IMR-90 (cell line): ENCODE measurements at places on chromosomes 2 and 18. TPM values are rescaled to one million over a fixed set of nuclear protein-coding genes. Genes with fewer than 3 reads are reported as not detected.

Gene FARSB
- total RNA-seq, result 21.1 and 27.2 TPM in 2 replicates

Gene DNAJC5G
- total RNA-seq, result not detected in 2 replicates

Gene MAB21L4
- total RNA-seq, result not detected in 2 replicates

Gene C2orf69
- 4.7 and 11.1 TPM in 2 replicates for total RNA-seq

Gene SNORC
- under 0.01 and 0.28 TPM in 2 replicates for total RNA-seq

Gene TMEM200C
- total RNA-seq, result 1.4 and 1.7 TPM in 2 replicates

Gene FAM124B
- total RNA-seq, result not detected in 2 replicates

Gene TBR1
- not detected in 2 replicates for total RNA-seq

Gene REL
- total RNA-seq, result 4.3 and 5.3 TPM in 2 replicates

Gene SPEG
- 6.8 and 7.8 TPM in 2 replicates for total RNA-seq

Gene SKA1
- 5.9 and 13.9 TPM in 2 replicates for total RNA-seq

Gene CTNNA2
- not detected in 2 replicates for total RNA-seq

Gene EFHD1
- total RNA-seq, result not detected in 2 replicates

Gene MRPL44
- 20.1 and 30.3 TPM in 2 replicates for total RNA-seq

Gene SERPINB13
- total RNA-seq, result not detected in 2 replicates

Gene KIF1A
- under 0.01 TPM in 1 of 2 replicates, not detected in the other for total RNA-seq

Gene TFPI
- total RNA-seq, result 83.0 and 93.9 TPM in 2 replicates

Gene LHCGR
- total RNA-seq, result under 0.01 and 0.18 TPM in 2 replicates

Gene POTEI
- not detected in 2 replicates for total RNA-seq

Gene CRACDL
- total RNA-seq, result not detected in 2 replicates

Gene NEU2
- total RNA-seq, result not detected in 2 replicates

Gene UGT1A5
- total RNA-seq, result not detected in 2 replicates

Gene EFR3B
- 0.90 and 1.1 TPM in 2 replicates for total RNA-seq

Gene FSHR
- not detected in 2 replicates for total RNA-seq
